ENCODE measurements at places on chromosomes 2 and 18.

GRCh38 chr2:109186656-109187250 lies 57.7 kb downstream of the SH3RF3 start:
- DNase-seq, result no peak

DNA sequence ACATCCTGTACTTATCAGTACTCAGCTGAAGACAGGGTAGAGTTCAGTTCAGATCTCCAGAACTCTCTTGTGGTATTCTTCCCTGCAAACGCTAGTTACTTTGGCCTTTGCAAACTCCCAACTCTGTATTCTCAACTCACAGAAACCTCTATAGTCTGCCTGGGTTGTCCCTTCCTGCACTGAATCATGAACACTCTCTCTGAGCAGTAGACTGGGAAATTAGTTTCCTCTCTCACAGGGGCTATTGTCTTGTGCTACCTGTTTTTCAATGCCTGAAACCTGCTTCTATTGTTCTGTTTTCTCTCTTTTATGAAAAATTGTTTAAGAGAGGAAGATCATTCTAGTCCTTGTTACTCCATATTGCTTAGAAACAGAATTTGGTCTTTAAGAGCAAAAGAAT lies 134.7 kb downstream of the VIT start:
- no peak for DNase-seq

GRCh38 chr18:80046961-80047541 lies 12.8 kb downstream of the RBFA start:
- no peak for DNase-seq

- no peak for DNase-seq
These were observed 185.2 kb upstream of the EPC2 start for GRCh38 chr2:148459377-148459778.

GRCh38 chr18:30903566-30903965 lies 139.0 kb downstream of the DSC3 start:
- DNase-seq, result no peak

DNA sequence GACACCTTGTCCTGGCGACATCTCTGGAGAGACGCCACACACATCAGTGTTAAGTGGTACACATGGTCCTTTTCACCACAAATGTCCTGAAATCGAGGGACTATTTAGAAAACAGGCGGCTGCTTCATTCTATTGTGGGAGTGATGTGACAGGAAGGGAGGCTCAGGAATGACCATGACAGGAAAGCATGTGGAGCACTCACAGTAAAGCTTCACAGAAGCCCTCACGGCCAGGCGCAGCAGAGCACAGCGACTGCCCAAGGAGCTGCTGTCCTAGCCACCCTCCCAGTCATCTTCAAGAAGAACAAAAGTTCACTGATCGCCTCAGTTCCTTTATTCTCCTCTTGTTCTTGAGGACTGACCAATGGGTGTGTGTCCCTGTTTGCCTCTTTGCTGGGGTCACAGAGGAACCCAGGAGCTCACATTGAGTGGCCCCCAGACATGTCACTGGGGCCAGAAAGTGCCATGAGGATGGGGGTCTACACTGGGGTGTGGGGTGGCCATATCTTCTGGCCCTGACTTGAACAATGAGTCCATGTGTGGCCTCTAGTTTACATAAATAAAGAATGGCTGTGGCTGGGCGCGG lies 84.6 kb upstream of the RANBP2 start:
- DNase-seq, result no peak
